ENCODE measurements at places on chromosomes 3 and 15.

- DNase-seq: peak; percentile 76
These were observed 94.5 kb upstream of the ADAMTSL3 start for GRCh38 chr15:83559310-83559966.

DNA sequence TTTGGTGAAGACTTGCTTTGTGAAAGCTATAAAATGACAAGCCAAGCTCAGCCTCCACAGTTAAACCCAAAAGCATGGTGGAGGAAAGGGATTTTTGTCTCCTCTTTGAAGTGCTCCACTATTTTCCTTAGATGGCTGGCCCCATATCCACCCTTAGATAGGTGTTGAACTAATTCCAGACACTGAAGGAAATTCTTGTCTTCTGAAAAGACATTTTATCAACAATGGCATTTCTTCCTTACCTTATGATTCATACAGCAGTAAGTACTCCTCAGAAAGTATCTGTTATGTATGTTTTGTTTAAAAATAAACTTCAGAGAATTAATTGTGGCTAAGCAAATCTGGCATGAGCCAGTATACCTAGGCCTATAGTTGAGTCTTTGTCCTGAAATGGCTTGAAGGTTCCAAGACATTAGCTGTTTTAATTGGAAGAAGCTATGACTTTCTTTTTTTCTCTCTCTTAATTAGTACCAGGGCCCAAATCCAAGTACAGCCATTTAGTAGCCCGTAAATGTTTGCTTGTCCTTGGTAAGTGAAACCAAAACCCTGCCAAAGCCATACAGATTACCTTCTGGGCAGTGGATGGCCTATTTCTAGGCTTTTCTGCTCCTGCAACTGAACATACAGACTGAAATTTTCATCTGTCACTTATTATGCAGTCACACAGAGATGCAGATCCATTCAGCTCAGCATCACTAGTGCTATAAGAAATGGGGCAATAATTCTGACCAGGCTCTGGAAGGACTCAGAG is 5.1 kb upstream of the BFSP2 start:
- DNase-seq: no peak

GRCh38 chr15:66484539-66485112 is 12.9 kb downstream of the SNAPC5 start:
- DNase-seq: no peak

- no peak for DNase-seq
These were observed 218.1 kb downstream of the NLGN1 start for GRCh38 chr3:173615661-173616060.

GRCh38 chr3:150828997-150829396 is 66.0 kb upstream of the SIAH2 start:
- no peak for DNase-seq

DNA sequence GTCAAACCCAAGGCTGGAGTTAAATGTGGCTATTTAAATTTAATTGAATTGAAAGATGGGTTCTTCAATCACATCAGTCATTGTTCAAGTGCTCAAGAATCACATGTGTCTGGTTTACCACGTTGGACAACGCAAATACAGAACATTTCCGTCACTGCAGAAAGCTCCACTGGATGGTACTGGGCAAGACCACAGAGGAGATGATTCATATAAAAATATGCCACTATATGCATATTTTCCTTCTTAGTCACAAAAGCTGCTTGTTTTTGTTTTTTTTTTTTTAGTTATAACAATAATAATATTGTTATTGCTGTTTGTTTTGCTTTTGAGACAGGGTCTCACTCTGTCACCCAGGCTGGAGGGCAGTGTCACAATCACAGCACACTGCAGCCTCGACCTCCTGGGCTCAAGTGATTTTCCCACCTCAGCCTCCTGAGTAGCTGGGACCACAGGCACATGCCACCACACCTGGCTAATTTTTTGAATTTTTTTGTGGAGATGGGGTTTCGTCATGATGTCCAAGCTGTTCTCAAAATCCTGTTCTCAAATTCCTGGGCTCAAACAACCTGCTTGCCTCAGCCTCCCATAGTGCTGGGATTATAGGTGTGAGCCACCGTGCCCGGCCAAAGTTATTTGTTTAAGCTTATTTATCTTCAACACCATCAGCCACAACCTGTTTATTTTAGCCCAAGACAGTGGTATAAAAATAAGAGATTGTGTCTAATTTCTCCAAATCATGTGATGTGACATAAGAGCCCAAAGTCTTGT is 19.4 kb downstream of the RTP3 start:
- DNase-seq: no peak

DNA sequence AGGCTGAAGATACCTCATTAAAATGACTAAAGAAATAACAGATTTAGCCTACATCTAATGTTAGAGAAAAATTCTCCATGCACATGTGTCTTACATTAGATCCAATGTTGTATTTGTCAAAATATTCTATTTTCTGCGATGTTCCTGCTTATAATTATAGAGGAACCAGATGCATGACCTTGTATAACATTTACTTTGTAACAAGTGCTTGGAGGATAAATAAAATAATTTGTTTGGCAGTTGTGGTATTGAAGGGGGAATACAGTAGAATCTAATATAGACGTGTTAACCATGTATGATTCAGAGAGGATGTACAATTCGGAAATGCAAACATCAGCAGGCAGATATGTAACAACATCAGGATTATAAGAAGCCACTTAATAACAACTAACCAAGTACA is 922.2 kb downstream of the TUSC7 start:
- DNase-seq: no peak

DNA sequence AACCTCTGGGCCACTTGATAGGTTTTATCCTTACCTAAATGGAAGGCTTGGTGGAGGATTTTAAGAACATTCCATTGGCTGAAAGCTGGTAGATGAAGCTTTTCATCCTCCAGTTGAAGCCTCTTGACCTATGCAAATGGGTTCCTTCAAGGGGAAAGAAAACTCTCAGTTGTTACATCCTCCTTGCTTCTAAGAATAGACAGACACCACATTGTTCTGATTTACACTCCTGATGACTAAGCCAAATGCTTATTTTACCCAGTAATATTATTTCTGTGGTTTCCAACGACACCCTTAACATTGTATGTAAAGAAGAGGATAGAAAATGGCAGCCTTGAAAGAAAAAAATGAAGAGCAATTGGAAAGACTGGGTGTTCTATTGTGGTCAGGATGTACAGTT is 480.5 kb downstream of the OTOL1 start:
- no peak for DNase-seq

GRCh38 chr3:169575381-169575780 is 88.1 kb downstream of the MECOM start:
- DNase-seq: no peak

- DNase-seq: no peak
These were observed 5.3 kb upstream of the SPRED1 start for GRCh38 chr15:38247336-38247735.

GRCh38 chr3:2454865-2455264 is 356.2 kb downstream of the CNTN4 start:
- DNase-seq: no peak

GRCh38 chr3:104911376-104911775 is 455.3 kb upstream of the ALCAM start:
- DNase-seq: no peak

DNA sequence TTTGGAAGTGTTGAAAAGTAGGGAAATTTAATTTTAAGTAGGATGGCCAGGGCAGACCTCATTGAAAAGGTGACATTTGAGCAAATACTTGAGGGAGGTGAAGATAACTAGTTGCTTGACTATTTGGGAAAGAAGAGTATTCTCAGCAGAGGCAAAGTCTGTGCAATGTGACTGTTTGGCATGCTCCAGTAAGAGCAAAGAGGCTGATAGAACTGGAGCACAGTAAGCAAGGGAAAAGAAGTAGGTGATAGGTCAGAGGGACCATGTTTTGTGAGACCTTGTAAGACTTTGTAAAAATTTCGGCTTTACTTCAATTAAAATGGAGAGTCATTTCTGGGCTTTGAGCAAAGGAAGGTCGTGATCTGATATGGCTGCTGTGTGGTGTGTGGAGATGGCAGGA is 335.8 kb downstream of the ZIC1 start:
- no peak for DNase-seq

DNA sequence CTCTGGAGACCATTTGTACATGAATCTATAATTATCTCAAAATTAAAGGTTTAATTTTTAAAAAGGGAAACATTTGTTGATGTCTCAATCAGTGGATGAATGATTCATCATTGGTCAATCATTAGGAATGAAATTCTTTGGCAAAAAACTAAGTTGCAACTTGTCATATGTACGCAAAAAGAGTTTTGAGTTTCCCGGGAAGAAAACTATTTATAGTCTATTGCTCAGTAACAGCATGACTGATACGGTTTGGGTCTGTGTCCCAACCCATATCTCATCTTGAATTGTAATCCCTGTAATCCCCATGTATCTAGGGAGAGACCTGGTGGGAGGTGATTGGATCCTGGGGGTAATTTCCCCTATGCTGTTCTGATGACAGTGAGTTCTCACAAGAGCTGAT is 765.8 kb upstream of the ROBO1 start:
- no peak for DNase-seq

- DNase-seq: no peak
These were observed 73.5 kb downstream of the LPP start for GRCh38 chr3:188227442-188227841.
